Activated CD4-positive, alpha-beta memory T cell treated with anti-CD3 and anti-CD28 coated beads, Interleukin-2, amount 10 ng/mL, durations not matched to agents 7 days and 5 days (primary cell): ENCODE measurements at places on chromosomes 7 and 10. TPM values are rescaled to one million over a fixed set of nuclear protein-coding genes. Genes with fewer than 3 reads are reported as not detected.

Gene FAM25A
- total RNA-seq: not detected

Gene NANOS1
- 0.40 TPM for total RNA-seq

- DNase-seq: no peak
These were observed 412.5 kb downstream of the PLXDC2 start for GRCh38 chr10:20228729-20229128.

GRCh38 chr7:48426966-48427555 lies 255.8 kb downstream of the ABCA13 start:
- no peak for DNase-seq

Gene PNLIP
- not detected for total RNA-seq

DNA sequence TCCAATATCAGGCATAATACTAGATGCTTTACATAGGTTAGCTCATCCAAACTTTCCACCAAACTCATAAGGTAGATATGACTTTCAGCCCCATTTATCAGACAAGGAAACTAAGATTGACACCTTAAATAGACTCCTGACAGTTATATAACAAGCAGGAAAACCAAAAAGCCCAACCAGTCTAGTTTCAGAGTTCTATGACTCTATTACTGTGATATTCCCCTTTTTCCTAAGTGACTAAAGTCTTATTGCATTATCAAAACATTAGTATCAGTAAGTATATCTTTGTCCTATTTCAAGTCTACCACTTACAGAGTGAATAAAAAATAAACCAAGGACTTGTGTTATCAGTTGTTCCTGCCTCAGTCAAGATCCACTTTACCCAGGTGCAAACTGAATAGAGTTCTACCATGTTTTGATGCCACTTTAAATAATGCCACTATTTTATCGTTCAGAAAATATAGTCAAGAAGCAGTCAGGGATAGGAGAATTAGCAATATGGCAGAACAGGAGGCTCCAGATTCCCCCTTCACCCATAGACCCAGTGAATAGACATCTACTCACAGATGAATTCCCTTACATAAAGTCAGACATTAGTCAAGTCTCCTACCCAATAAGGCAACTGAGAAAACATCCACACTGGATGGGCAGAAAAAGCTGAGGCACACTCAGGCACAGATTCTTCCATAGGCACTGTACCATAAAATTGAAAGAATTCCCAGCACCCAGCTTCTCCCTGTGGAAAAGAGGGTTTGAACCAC lies 74.1 kb downstream of the CRPPA start:
- no peak for DNase-seq

DNA sequence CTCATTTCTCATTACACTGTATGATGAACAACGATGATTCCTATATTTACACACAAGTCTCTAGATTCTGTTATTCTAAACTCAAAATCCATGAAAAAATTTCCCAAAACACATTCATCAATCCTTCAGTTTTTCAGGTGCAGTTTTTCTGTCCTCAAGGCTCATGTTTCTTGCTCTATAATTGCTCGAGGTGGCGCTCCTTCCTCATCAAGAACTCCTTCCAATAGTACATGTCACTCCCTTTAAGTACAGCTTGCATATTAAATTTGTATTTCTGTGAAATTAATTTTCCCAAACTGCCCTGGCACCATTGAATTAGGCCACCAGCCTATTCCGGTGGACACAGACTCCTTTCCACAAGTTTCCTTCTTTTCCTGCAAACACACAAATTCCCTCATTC lies 188.7 kb upstream of the MINDY3 start:
- no peak for DNase-seq

GRCh38 chr10:61503051-61503450 lies 49.9 kb upstream of the TMEM26 start:
- DNase-seq: no peak

DNA sequence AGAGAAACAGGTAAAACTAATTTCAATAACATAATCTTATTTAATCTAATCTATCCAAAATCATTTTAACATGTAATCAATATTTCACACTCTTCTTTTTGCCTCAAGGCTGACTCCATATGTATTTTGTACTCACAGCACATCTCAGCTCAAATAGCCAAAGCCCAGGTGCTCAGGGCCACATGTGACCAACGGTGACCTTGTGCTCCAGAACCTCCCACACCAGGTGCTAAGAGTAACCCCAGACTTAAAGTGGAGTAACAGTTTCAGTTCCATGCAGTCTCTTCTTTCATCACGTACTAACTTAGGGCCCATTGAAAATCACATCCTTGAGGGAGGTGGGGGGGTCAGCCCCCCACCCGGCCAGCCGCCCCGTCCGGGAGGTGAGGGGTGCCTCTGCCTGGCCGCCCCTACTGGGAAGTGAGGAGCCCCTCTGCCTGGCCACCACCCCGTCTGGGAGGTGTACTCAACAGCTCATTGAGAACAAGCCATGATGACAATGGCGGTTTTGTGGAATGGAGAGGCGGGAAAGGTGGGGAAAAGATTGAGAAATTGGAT lies 47.3 kb downstream of the NCAPG2 start:
- DNase-seq: no peak

Gene FGFBP3
- total RNA-seq: 2.0 TPM

DNA sequence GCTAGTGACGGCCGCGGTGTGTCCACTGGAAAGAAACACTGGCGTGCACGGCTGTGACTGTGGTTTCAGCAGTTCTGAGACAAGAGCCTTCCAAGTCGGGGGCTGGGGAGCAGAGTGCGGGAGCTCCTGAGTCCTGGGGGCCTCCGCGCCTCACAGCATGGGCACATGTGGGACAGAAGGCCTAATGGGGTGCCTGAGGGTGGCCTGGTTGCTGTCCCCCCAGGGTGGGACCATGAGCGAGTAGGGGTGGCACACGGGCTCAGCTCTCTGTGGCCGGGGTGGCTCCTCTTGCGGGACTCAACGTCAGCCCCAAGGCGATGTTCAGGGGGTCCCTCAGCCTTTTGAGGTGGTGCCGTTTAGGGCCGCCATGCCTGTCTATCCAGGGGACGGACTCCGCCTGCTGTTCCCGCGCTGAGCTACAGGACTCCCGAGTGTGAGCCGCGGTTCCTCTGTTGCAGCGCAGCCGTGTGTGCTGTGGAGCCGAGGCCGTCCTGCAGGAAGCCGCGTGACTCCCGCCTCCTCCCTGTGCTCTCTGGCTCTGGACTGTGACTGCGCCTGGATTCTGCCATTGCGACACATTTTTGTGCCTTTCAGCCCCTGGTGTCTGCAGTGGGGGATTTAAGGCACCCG lies 23.5 kb upstream of the CHST12 start:
- DNase-seq: no peak

- DNase-seq: no peak
These were observed 71.9 kb downstream of the AOAH start for GRCh38 chr7:36652431-36652830.

- no peak for DNase-seq
These were observed 18.2 kb downstream of the GPR146 start for GRCh38 chr7:1062296-1063294.

GRCh38 chr10:99852481-99853213 lies 70.2 kb downstream of the ABCC2 start:
- no peak for DNase-seq

GRCh38 chr10:18195060-18195799 lies 55.0 kb downstream of the CACNB2 start:
- DNase-seq: no peak

- no peak for DNase-seq
These were observed 180.5 kb upstream of the AOAH start for GRCh38 chr7:36904802-36905201.

Gene POU6F2
- not detected for total RNA-seq

GRCh38 chr10:131480861-131481260 lies 169.3 kb upstream of the TCERG1L start:
- DNase-seq: no peak

GRCh38 chr10:116771101-116771958 lies 29.0 kb upstream of the HSPA12A start:
- no peak for DNase-seq

Gene PEX1
- 16.4 TPM for total RNA-seq
